CD4-positive, CD25-positive, alpha-beta regulatory T cell (primary cell): ENCODE measurements at places on chromosomes 16 and 17. TPM values are rescaled to one million over a fixed set of nuclear protein-coding genes. Genes with fewer than 3 reads are reported as not detected.

Gene TTLL6
- total RNA-seq, result not detected

Gene BMERB1
- 3.4 TPM for total RNA-seq

Gene KRTAP2-1
- total RNA-seq, result not detected

Gene KRTAP9-8
- total RNA-seq, result not detected

Gene HS3ST3A1
- total RNA-seq, result 8.3 TPM

Gene KRT33B
- total RNA-seq, result not detected

Gene TM4SF5
- total RNA-seq, result not detected

- DNase-seq, result no peak
Measured at GRCh38 chr17:17285951-17286350, 4.9 kb upstream of the COPS3 start.

- DNase-seq, result no peak
Measured at GRCh38 chr17:50586421-50587247, 26.1 kb downstream of the CACNA1G start.

GRCh38 chr17:53471514-53471913 lies 351.2 kb upstream of the KIF2B start:
- DNase-seq, result no peak

DNA sequence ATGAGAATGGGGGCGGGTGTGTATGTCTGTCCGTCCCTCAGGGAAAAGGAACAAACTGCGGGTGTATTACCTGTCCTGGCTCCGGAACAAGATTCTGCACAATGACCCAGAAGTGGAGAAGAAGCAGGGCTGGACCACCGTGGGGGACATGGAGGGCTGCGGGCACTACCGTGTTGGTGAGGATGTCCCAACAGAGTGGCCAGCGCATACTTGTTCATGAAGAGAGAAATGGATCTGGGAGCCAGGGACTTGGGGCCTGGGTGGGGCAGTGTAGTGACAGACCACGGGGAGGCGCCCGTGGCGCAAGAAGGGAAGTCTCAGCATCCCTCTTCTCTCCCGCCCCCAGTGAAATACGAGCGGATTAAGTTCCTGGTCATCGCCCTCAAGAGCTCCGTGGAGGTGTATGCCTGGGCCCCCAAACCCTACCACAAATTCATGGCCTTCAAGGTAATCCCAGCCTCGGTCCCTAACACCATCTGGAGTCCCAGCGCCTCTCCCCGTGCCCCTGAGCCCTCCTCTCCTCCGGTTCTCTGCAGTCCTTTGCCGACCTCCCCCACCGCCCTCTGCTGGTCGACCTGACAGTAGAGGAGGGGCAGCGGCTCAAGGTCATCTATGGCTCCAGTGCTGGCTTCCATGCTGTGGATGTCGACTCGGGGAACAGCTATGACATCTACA lies 3.5 kb upstream of the C17orf107 start:
- DNase-seq, result no peak
